ENCODE measurements at places on chromosomes 3 and 15.

GRCh38 chr3:100412912-100413590 lies 11.7 kb downstream of the LNP1 start:
- no peak for DNase-seq

DNA sequence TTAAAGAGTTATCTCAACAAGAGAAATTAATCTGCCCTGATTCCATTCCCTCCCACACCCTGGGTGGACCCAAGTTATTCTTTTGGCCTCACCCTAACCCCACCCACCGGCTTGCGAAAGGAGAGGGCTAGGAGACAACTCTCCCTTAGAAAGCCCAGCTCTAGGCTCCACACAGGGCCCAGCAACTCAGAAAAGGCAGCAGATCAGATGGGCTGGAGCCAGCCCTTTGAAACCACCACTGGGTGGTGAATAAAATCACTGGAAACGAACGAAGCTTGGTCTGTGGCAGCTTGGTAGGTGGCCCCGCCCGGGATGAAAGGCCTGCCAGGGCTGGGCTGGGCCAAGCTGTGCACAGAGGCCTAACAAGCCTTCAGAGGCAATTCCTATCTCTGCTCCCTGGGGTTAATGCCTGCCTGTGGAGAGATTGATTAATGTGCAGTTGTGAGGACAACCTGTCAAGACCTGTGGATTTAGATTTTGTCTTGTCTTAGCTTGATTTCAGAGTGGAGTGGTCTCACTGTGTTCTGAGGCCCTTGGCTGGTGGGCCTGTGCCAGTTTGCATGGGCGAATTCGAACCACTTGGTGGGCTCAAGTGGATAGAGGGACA lies 38.8 kb downstream of the BHLHE40 start:
- no peak for DNase-seq

DNA sequence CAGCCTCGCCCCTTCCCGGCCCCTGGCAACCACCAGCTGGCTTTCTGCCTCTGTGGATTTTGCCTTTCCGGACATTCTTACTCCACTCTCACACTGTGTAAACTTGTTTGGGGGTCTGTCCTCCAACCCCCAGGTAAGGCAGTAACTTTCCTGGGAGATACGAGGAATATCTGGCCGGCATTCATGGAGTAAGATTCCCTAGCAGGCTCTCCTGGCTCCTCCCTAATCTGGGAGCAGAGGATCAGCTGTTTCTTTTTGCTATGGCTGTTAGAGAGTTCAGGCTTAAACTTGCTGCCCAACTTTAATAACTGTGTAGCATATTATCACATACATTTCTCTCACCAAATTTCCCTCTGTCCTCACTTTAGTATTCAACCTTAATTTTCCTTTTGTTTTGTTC lies 64.3 kb downstream of the IGF2BP2 start:
- no peak for DNase-seq

GRCh38 chr3:8959668-8960067 lies 3.6 kb downstream of the RAD18 start:
- no peak for DNase-seq

DNA sequence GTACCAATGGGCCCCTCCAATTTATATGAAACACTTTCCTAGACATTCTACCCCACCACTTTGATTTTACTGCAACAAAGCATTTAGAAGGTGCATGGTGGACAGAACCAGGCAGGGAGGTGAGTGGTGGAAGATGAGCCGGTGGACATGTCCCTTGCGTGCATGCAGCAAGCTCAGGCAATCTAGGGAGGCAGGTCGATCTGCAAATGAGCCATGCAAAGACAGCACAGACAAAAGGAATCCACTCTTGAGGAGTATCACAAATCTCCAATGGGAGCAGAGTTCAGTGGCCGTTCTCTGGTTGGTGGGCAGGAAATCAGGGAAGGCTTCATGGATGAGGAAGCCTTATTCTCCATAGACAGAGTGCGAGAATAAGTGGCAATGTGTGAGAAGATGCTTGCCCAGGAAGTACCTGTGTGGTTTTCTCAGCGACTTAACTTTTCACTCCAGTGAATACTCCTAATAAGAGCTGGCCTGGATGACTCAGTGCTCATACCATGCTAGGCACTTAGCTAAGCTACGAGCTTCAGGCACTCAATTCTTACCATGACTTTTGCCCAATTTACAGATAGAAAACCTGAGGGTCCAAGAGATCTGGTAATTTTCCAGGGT lies 152.5 kb downstream of the FOXP1 start:
- no peak for DNase-seq

DNA sequence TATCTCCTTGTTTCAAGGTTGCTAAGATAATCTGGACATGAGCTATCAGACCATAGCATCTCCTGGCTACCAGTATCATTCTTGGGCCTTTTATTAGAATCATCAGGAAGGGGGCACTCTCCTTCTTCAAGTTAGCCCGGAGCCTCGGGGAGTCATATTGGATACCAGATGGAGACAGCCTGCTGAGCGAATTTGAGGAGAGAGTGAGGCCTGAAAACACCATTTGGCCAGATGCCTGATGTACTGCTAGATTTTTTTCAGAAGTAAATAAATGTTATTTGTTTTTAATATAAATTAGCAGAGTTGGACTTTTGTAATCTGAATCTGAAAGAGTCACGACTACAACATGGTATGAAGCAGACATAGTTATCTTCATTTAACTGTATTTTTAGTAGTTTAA lies 848.6 kb downstream of the IGSF11 start:
- DNase-seq = no peak

- no peak for DNase-seq
Observed at GRCh38 chr3:44110648-44111047, 131.0 kb upstream of the TOPAZ1 start.

- DNase-seq = no peak
Observed at GRCh38 chr3:159732172-159733111, 256.2 kb upstream of the IL12A start.

DNA sequence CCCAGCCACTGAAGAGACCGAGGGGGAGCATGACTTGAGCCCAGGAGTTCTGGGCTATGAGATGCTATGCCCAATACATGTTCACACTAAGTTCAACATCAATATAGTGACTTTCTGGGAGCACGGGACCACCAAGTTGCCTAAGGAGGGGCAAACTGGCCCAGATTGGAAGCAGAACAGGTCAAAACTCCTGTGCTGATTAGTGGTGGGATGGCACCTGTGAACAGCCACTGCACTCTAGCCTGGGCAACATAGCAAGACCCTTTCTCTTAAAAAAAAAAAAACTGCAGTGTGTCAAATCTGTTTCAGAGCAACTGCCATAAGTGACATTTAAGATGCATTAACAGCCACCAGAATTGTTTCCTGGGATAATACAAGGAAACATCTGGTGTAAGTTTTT lies 9.8 kb downstream of the HES1 start:
- DNase-seq = no peak

GRCh38 chr15:75828429-75828828 lies 14.8 kb upstream of the UBE2Q2 start:
- DNase-seq = no peak

- no peak for DNase-seq
Observed at GRCh38 chr15:29409890-29410289, 140.3 kb upstream of the NSMCE3 start.

DNA sequence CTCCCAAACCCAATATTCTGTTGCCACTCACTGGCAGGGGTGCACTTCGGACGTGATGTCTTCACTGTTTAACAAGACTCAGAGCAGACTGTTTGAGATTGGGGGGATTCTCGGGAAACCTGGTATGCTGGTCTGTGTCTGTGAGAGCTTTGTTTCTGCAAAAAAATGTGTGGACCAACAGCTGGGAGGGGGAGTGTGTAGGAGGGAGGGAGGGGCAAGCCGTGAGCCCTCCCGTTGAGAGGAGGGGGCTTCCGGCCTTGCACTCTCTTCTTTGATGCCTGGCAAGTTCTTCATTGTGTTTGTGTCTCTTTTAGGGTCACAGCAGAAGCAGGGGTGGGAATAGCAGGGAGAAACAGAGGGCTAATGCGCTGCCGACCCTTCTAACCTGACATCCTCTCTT lies 74.9 kb upstream of the NDN start:
- no peak for DNase-seq

DNA sequence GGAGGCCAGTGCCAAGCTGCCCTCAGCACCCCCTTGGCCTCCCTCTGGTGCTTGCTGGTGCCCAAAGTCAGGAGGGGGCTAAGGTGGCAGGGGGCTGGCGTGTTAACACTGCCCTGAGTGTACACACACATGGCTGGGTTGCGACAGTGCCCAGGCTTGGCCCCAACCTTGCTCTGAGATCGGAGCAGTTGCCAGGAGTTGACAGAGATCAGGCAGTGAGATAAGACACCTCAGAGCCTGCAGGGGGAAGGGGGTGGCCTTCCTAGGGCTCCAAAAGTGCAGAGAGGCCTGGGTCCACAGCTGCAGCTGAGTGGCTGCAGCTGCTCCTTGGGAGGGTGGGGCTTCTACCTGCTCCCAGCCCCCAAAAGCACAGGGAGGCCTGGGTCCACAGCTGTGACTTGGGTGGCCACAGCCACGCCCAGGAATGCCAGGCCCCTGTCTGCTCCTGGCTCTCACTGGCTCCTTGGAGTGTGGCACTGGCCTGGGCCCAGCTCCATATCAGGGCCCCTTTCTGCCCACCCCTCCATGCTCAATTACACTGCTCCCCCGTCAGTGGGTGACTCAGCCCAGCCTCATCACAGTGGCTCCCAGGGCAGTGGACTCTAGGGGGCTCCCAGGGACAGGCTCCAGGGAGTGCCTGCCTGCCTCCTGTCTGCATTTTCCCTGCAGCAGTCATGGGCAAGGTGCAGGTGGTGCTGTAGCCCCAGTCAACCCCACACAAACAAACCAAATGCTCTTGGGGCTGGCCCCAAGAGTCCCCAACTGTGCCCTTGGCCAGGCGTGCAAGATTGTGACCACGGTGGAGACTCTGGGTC lies 56.4 kb upstream of the C15orf39 start:
- DNase-seq = no peak

DNA sequence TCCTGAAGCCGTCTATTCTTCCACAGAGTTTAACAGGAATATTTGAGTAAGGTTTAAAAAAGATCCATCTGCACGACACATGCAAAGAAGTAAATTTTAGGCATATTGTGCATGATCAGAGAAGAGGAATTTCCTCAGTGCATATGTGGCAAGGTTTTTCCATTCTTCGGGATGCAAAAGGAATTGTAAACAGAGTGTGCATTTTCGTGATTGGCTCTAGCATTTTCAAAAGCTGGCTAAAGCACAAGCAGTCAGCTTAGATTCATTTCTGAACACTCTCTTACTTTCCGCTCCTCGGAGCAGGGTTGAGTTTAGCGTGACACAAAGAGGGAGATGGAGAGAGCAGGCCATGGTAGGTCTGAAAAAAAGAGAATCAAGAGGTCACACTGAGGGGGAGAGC lies 128.2 kb downstream of the ADAMTS9 start:
- DNase-seq = no peak

GRCh38 chr15:66308531-66308930 lies 15.2 kb downstream of the DIS3L start:
- no peak for DNase-seq

DNA sequence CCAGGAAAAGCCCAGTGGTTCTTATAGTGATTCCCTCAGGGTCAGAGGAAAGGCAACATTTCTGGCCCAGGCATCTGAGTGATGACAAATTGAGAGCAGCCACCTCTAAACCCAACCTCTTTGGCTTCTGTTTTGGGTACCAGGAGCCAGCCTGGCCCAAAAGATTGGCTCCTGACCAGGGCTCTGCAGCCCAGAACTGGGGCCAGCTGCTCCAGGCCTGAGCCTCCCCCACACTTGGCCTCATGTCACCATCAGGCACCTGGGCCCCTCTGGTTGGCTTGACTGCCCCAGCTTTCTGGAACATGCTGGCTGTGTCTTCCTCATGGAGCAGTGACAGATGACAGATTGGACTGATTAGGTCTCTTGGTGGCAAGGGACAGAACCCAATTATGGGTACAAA lies 26.0 kb upstream of the HCN4 start:
- DNase-seq = no peak

DNA sequence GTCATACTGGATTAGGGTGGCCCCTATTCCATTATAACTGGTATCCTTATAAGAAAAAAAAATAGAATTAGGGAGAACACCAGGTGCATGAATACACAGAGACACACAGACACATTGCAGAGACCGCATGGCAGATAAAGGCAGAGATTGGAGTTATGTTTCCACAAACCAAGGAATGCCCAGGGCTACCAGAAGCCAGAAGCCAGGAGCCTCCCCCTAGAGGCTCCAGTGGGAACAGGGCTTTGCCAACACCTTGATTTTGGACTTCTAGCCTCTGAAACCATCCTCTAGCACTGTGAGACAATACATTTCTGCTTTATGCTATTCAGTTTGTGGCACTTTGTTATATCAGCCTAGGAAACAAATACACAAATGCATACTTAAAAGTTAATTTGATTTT lies 10.4 kb downstream of the GOLM2 start:
- DNase-seq = no peak

GRCh38 chr3:43542328-43543043 lies 79.3 kb downstream of the ANO10 start:
- no peak for DNase-seq

DNA sequence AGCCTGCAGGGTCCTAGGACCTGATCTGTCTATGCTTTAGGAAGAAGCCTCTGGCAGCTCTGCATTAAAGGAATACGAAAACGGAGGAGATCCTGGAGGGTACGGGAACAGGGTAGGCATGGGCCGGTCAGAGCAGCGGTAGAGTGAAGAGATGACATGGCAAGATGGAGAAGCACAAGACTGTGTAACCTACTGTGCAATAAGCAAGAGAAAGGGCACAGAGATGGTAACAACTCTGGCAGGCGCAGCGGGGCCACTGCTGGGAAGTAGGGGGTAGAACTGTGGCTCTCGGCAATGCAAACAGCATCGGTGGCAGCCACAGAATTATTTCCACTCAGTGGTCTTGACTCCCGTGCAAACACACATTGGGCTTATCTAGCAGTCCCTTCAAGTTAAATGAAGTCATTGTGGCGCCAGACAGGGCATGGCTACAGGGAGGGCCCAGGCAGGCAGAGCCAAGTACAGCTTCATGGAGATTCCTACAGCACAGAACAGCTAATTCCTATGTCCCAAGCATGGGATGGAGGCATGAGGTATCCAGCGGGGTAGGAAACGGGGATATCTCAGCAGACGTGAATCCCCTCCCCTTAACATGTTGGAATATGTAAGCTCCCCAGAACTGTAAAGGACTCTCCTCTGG lies 28.8 kb downstream of the WHAMM start:
- DNase-seq = no peak

GRCh38 chr3:6697285-6697684 lies 163.6 kb upstream of the GRM7 start:
- no peak for DNase-seq
